ENCODE measurements at places on chromosomes 16 and 17.
A peak's percentile ranks its signal among the peaks of the same experiment; 100 is the strongest.

GRCh38 chr16:3797473-3797872, 80.1 kb upstream of the TRAP1 start:
- no peaks in the 10 kb centered on the region for H3K27me3 ChIP-seq
- DNase-seq = no peak
- H3K4me3 ChIP-seq = no peak overlapping the region
- no peak overlapping the region for H3K27ac ChIP-seq
- H3K4me1 ChIP-seq = no peaks in the 10 kb centered on the region

GRCh38 chr16:3036726-3037315, at the start of gene BICDL2:
Gene BICDL2, minus strand, starts transcription at chr16:3036944. Its CDS starts 1,448 bp downstream, at chr16:3035496.
- H3K27ac ChIP-seq = no peak within 1 kb of the TSS
- H3K4me1 ChIP-seq = peaks cover 2% of the 10 kb centered on the region
- H3K36me3 ChIP-seq = no peaks in the 10 kb centered on the region
- no peak for DNase-seq
- no peaks in the 10 kb centered on the region for H3K27me3 ChIP-seq

- H3K4me3 ChIP-seq = peak overlapping the region; percentile 92
- no peaks in the 10 kb centered on the region for H3K4me1 ChIP-seq
- peaks cover 2% of the 10 kb centered on the region for H3K27me3 ChIP-seq
Observed at GRCh38 chr17:80413771-80414507, 1.0 kb upstream of the ENDOV start.

DNA sequence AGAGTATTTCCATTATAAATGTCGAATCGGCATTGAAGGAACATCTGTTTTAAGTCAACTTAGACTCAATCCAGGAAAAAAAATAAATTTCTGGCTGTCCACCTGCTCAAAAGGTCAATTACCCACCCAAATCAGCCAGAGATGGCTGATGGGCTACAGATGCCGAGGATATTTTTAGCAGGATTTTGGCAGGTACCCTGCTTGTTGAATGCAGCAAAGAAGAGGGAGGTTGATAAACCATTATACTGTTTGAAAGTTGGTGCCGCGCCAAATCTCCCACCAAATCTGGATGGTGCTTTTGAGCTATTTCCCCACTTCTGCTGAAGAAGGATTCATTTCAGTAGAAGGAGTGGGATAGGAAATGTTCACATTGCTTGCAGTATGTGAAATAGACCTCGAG, 537.7 kb downstream of the MAF start:
- DNase-seq = no peak
- H3K27me3 ChIP-seq = no peaks in the 10 kb centered on the region
- no peak overlapping the region for H3K4me3 ChIP-seq
- no peaks in the 10 kb centered on the region for H3K4me1 ChIP-seq
- no peaks in the 10 kb centered on the region for H3K36me3 ChIP-seq
- H3K27ac ChIP-seq = no peak overlapping the region

GRCh38 chr16:24729951-24730815, 732 bp downstream of the TNRC6A start:
- H3K27ac ChIP-seq = no peak overlapping the region
- DNase-seq = no peak
- H3K4me3 ChIP-seq = peak overlapping the region; percentile 95
- H3K36me3 ChIP-seq = no peaks in the 10 kb centered on the region

DNA sequence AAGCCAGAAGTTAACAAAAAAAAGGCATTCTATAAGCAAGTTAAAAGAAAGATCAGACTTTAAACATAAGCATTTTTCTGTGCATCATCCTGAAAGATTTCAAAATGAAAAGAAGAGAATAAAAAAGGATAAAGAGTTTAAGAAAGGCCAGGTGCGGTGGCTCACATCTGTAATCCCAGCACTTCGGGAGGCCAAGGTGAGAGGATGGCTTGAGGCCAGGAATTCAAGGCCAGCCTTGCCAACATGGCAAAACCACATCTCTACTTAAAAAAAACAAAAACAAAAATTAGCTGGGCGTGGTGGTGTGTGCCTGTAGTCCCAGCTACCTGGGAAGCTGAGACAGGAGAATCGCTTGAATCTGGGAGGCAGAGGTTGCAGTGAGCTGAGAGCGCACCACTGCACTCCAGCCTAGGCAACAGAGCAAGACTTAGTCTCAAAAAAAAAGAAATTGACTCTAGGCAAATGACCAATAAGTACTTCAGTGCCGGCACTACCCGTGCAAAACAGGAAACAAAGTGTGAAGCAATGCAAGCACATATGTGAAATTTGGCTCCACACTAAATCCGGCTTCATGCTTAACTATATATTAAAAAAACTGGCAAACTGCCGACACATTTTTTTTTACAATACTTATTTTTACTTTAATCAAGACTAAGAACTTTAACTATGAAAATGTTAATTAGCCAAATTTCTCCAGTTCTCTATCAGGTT, 83.2 kb upstream of the C17orf78 start:
- no peak for DNase-seq
- H3K27ac ChIP-seq = no peak overlapping the region
- H3K4me3 ChIP-seq = no peak overlapping the region
- H3K27me3 ChIP-seq = no peaks in the 10 kb centered on the region
- H3K36me3 ChIP-seq = no peaks in the 10 kb centered on the region
- H3K4me1 ChIP-seq = 0 out of 2 replicates have a peak, but pooled peaks cover 3% of the 10 kb centered on the region

DNA sequence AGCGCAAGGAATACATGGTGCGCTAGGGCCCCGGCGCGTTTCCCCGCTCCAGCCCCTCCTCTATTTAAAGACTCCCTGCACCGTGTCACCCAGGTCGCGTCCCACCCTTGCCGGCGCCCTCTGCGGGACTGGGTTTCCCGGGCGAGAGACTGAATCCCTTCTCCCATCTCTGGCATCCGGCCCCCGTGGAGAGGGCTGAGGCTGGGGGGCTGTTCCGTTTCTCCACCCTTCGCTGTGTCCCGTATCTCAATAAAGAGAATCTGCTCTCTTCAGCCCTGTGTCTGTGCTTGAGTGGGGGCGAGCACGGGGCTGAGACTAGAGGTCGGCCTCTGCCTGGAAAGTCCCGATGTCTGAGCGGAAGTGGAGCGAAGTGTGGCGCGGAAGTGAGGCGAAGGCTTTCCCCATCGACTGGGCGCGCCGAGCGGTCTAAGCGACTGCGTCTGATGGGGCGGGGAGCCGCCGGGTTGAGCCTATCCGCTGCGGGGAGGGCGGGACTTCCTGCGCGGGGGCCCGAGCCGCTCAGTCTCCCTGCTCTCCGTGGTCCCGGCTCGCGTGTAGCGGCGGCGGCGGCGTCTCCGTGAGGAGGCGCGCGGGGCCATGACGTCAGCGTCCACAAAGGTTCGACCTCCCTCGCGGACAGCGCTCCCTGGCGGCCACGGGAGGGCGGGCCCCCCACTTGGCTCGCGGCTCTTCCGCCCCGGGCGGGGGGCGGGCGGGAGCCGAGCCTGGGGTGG, 2.0 kb downstream of the RNASEK start:
- no peak overlapping the region for H3K27ac ChIP-seq
- H3K4me3 ChIP-seq = peak overlapping the region; percentile 50
- no peak for DNase-seq
- H3K36me3 ChIP-seq = 0 out of 2 replicates have a peak, but pooled peaks cover 2% of the 10 kb centered on the region

GRCh38 chr17:71003736-71004135, 834.4 kb downstream of the KCNJ2 start:
- H3K36me3 ChIP-seq = no peaks in the 10 kb centered on the region
- H3K4me3 ChIP-seq = no peak overlapping the region
- no peak overlapping the region for H3K27ac ChIP-seq

DNA sequence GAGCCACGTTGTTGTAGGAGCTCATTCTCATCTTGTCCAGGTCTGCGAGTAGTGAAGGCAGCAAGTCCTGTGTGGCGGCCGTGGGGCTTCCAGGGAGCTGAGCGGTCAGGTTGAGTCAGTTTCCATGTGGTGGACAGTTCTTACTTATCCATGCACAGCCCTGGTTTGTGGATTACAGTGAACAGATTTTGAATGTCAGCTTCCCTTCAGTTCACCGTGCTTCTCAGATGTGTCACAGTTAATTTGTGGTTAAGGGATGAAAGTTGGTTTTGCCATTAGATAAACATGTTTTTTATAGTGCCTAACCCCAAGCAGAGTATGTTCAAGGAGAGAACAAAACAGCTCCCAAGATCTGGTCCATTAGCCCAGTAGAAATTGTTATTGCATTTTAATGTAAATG, 103.1 kb downstream of the RPTOR start:
- peaks cover 6% of the 10 kb centered on the region for H3K4me1 ChIP-seq
- H3K27me3 ChIP-seq = no peaks in the 10 kb centered on the region
- no peak overlapping the region for H3K27ac ChIP-seq
- DNase-seq = no peak
- no peaks in the 10 kb centered on the region for H3K36me3 ChIP-seq
